ENCODE measurements at places on chromosomes 12 and 14.

DNA sequence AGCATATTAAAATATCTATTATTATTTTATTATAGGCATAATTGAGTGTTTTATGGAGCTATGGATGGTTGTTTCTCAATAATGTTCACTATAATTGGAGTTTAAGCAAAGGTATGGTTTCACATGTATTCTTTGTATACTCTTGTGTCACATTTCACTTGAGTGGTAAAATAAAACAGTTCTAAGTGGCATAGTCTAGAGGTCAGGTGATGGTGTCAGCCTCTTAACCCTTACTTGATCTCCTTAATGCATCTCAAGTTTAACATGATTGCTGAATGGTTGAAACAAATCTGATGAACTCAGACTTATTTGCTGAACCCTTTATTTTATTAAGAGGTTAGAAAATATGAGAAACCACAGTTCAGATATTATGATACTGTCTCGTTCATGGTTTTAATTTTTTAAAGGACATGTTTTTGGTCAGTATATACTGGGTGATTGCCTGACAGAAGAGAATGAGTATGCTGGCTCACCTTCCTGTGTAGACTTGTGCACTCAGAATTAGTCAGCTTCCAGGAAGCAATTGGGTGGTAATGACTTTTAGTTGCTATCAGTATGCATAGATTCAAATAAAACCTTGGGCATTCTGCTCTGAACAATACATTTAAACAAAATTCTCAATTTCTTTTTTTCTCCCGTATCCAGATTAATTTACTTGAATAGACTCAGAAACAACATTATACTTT lies 464.6 kb downstream of the PCNX1 start:
- no peak for DNase-seq

GRCh38 chr14:59055439-59056045 lies 132.9 kb upstream of the DAAM1 start:
- DNase-seq, result peak; percentile 18

DNA sequence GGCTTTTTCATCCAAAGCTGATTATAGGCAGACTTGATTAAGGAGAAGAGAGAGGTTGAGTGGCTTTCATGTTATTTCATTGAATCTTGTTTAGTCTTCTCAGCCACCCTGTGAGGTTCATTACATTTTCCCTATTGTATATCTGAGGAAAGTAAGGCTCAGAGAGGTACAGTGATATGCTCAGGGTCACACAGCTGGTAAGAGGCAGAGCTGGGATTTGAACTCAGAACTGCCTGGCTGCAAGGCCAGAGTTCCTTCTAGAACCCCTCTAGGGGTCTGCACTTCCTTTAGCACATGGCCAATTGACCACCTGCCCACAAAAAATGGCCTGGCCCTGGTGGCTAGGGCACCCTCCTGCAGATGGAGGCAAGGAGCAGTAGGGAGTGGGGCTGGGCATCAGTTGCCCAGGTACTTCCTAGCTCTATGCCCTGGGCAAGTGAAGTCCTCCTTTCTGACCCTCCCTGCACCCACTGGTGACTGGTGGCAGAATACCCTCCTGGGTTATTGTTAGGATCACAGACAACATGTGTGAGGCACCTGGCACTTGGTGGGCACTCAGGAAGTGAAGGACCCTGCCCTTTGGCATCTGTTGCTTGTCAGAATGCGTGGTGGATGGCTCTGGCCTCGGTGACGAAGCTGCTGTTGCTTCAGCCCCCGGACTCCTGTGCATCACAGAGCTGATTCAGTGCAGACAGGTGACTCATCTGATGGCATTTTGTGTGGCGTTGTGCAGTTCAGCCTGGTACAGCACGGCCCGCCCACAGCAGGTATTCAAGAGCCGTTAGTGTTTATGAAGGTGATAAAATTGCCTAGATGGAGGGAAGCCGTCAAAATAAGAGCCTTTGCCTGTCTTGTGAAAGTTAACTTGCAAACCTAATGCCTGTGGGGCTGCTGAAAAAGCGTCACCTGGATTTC lies 115.8 kb downstream of the SLC25A47 start:
- no peak for DNase-seq

DNA sequence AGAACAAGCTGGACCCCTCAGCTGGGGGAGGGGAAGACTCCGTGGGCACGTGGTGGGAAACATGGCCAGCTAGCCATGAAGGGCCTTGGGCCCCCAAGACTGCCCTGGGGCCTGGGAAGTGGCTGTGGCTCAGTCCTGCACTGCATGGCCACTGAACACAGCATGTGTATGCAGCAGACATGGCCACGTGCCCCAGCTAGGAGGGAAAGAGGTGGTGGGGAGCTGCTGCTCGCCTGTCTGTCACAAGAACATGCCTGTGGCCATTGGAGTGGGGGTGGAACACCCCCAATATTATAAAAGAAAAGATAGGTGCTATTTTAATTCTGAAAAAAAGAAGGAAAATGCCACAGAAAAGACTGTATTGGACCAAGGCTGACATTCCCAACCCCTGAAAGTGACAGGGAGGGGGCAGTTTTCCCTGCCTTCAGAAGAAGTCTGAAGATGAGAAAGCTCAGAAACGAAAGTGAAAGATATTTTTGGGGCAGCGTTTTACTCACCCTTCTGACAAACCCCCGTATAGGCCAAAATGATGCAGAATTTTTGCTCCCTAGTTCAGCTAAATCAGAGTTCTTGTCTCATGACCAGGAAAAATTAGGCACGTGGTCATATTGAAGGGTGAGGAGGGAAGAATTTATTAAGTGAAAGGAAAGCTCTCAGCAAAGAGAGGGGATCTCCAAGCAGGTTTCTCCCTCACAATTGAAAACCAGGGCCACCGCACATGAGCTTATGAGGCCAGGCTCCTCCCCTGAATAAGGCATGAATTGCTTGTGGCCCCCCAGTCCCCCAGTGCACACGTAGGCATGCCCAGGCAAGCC lies 35.2 kb upstream of the PCNX1 start:
- peak; percentile 35 for DNase-seq

DNA sequence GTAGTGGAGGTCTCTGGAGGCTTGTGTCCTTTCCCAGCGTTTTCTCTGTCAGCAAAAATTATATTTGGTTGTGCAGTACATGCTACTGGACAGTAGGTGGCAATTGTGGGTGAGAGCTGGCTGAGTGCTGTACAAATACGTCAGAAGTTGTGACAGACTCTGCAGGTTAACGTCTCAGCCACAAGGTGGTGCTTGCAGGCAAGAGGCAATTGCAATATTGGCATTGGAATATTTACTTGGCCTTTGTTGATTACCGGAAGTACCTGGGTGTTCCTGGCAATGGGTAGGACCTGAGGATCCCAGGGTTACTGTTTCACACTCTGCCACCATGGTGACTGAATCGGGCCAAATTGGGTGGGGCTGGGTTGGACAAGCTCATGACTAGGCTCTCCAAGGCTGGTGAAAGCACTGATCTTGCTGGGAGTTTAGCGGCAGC lies 333.9 kb upstream of the LMO3 start:
- no peak for DNase-seq

DNA sequence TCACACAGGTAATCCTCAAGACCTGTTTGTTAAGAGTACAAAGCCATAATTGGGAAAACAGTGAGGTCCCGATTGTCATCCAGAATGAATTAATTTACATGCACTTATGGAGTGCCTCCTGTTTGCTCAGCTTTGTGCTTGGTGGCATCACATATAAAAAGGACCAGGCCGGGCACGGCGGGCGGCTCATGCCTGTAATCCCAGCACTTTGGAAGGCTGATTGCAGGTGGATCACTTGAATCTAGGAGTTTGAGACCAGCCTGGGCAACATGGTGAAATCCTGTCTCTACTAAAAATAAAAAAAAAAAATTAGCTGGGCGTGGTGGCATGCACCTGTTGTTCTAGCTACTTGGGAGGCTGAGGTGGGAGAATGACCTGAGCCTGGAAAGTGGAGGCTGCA lies 247.4 kb downstream of the CACNA1C start:
- no peak for DNase-seq

- peak; percentile 29 for DNase-seq
These were observed 42.8 kb downstream of the KDM2B start for GRCh38 chr12:121537814-121538698.

- no peak for DNase-seq
These were observed 418.7 kb downstream of the NPAS3 start for GRCh38 chr14:33357225-33358010.

GRCh38 chr14:99752486-99753121 lies 40.6 kb upstream of the EML1 start:
- DNase-seq, result no peak

- no peak for DNase-seq
These were observed 120.0 kb downstream of the PRICKLE1 start for GRCh38 chr12:42469355-42470175.

DNA sequence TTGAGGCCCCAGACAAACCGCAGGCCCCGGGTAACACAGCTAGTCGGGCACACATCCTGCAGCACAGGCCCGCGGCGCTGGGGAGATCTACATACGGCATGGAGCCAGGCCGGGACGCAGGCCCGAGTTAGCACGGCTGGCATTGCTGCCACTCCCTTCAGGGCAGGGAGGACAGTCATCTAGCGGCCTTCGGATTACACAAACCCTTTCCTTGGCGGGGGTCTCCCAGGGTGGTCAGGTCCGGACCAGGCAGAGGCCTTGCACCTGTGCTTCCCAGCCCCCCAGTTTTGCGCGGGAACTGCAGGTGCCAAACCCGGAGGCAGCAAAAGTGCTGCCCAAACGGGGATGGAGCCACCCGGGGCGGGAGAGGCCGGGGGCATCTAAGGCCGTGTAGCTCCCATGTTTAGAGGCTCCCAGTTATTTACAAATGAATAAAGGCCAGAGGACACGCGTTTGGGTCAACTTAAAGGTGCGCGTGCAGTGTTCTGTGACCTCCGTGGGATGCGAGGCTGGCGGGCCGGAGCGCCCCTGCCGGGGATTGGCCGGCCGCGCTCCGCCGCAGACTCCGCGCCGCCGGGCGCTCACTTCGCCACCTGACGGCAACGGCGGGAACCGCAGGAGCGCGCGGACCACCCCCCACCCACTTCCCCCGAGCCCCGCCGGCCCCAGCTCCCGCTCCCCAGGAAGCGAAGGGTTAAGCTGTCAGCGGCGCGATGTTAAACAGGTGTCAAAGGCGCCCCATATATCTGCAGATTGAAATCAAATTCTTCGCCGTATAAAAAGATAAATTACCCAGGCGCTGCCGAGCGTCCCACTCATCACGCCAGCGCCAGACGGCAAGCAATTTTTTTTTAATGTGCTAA lies 18.1 kb downstream of the VSX2 start:
- peak; percentile 64 for DNase-seq

GRCh38 chr12:125070661-125071390 lies 5.6 kb downstream of the AACS start:
- DNase-seq, result no peak

DNA sequence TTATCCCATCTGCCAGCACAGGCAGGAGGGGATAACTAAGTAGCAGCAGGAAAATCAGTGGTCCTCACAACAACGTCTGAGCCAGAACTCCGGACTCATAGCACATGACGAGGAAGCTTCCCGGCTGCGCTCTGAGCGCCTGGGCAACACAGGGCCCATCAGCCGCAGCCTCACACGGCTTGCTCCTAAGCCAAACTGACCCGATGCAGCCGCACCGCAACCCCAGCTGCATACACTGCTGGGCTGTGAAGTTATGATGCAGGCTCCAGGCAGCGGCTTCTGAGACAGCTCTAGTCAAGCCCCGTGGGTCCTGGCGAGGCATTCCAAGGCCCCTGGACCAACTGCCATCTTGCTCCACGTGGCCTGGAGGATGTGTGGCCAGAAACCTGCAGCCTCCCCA lies 28.1 kb downstream of the ZFYVE21 start:
- no peak for DNase-seq

- DNase-seq, result no peak
These were observed 26.4 kb downstream of the AEBP2 start for GRCh38 chr12:19465711-19466110.

GRCh38 chr12:56941299-56942017 lies 7.2 kb upstream of the SDR9C7 start:
- DNase-seq, result no peak

GRCh38 chr14:102958461-102958860 lies 36.0 kb downstream of the AMN start:
- no peak for DNase-seq

DNA sequence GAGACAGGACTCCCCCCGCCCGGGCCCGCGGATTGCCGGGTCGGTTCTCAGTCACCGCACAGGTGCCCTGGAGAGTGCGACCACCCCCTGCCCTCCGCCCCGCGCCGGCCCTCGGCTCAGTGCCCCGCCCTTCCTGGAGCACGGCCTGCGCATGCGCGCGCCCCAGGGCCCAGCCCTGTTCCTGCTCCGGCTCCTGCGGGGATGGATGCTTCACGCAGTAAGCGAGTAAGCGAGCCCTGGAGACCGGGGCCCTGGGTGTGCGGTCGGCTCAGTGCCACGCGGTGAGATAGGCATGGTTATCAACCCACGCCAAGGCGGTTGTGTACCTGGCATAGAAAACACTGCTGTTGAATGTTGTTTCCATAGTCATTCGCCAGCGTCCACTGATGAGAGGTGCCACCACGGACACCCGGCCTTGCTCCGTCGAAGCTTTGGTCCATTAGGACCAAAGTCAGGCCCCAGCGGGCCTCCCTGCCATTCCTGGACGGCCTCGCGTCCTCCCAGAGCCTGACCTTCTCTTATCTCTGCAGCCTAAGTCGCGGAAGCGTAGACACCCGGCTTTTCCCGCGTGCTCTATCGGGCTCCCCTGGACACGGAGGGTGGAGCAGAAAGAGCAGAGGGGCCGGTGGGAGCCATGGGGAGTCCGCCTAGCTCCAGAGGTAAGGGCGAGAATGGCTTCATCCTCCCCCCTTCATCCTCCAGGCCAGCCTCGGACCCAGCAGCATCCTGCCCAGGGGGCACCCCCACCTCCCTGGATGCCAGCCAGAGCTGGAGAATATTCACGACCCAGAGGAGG lies 90.6 kb downstream of the PAPOLA start:
- DNase-seq, result peak; percentile 74

- DNase-seq, result no peak
These were observed 2.9 kb upstream of the EPYC start for GRCh38 chr12:91007531-91008290.

DNA sequence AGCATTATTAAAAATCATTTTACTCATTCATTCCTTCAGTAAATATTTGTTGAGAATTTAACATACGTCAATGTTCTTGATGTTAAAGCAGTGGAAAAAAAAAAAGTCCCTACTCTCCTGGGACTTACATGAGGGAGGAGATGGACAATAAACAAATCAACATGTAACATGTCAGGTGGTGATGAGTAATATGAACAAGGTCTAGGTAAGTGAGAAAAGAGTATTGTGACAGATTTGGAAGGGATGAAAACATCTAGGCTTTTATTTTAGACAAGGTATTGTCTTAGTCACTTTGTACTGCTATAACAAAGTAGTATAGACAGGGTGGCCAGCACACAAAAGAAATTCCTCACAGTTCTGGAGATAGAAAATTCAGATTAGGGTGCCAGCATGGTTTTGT lies 167.2 kb downstream of the FSCB start:
- DNase-seq, result no peak

DNA sequence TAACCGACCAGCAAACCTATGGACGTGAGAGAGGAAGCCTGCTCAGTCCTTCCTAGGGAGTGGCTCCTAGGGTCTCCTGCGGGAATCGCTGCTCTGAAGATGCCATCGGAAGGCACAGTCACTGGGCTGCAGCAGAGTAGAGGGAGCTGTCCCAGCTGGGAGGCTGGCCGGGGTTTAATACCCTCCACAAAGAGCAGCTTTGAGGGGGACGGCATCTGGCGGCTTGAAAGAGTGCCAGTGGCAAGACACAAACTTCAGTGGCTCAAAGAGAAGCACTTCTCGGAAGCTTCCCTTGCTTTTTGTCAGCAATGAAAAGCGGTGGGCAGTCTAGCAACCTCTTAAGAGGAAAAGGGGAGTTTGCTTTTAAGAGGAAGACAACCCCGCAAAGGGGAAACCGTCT lies 114.6 kb downstream of the TMEM132C start:
- DNase-seq, result no peak

GRCh38 chr14:106778986-106779385 lies 1252.6 kb downstream of the TMEM121 start:
- DNase-seq, result no peak

GRCh38 chr12:120858306-120859088 lies 45.7 kb downstream of the SPPL3 start:
- no peak for DNase-seq

Measured in activated CD4-positive, alpha-beta memory T cell treated with anti-CD3 and anti-CD28 coated beads, Interleukin-2, amount 10 ng/mL, durations not matched to agents 7 days and 5 days (primary cell).